NCI-H526 (cell line): ENCODE measurements at places on chromosomes 12 and 14.

GRCh38 chr14:98218218-98218617, 1053.8 kb downstream of the BCL11B start:
- DNase-seq, result no peak

DNA sequence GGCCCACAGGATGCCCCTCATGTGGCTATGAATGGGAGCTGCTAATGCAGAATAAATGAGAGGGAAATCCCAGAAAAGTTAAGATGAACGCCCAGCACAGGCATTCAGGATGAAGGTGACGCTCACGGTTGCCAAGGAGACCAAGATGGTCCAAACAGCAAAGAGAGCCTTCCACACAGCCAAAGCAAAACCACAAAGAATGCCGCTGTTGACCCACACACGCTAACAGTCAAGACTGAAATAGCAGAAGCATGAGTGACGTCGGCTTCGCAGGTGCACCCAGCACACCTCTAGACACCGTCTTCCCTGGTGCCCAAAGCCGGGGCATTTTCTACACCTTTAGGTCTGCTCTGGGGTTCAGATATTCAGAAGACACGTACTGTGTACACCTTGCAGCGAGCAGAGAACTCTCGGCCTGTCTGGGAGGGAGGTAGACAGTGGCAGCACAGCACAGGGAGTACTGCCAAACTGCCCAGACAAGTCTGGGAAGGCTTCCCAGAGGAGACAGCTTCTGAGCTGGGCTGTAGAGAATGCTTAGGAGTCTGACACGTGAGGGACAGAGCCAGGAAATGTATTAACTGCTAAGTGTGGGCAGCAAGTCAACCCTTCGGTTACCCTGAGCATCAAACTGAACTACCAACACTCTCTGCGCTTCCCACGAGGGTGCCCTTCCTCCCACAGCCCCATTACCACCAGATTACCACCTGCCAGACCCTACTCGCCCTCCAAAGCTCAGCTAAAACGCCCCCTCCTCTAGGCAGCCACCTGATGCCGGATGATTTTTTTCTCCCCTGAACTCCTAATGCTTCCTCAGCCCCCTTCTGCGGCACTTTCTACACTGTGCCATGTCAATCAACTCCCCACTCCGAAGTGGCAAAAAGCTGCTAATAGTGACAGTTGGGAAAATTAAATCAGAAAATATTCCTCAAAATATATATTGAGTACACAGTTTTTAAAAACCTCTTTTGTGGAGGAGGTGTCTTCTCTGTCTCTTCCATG, 50.1 kb downstream of the CCDC88C start:
- no peak for DNase-seq

DNA sequence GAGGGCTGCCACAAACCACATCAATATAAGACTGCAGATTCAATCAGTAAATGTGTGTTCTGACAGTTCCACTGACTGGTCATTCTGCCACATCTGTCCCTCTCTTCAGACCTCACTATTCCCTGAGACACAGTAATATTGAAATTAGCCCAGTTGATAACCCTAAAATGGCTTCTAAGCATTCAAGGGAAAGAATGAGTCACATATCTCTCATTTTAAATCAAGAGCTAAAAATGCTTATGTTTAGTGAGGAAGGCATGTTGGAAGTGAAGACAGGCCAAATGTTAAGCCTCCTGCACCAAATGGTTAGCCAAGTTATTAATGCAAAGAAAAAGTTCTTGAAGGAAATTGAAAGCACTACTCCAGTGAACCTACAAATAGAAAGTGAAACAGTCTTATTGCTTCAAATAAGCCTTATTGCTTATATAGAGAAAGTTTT, 24.5 kb upstream of the KIF21A start:
- no peak for DNase-seq

DNA sequence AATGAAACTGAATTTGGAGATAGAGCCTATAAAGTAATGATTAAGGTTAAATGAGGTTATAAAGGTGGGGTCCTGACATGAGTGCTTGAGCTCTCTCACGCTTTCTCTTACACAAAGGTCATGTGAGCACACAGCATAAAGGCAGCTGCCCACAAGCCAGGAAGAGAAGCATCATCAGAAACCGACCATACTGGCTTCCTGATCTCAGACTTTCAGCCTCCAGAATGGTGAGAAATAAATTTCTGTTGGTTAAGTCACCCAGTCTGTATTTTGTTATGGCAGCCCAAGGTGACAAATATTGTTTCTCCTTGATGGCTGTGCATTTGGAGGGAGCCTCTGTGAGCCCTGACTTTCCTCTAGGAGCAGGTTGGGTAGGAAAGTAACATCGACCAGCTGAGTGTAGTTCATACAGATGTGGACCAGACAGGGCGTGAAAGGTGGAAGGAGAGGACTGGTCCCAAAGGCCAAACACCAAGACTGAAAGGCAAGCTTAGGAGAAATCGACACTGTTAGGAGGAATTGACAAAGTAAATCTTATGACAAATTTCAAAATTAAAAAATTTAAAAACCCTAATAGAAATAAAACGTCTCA, 97.6 kb upstream of the SLC38A2 start:
- no peak for DNase-seq

GRCh38 chr14:37594238-37594970, 645 bp downstream of the FOXA1 start:
- peak; percentile 94 for DNase-seq

DNA sequence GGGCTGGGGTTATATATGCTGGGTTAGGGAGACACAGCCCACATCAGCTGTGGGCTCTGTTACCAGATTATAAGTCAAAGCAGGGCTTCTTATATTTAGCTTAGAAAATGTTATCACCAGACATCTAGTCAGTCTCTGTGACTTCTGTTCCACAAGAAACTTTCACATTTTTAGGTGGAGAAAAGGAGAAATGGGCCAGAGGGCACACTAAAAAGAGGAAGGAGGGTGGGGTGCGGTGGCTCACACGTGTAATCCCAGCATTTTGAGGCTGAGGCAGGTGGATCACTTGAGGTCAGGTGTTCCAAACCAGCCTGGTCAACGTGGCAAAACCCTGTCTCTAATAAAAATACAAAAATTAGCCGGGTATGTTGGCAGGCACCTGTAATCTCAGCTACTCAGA, 28.0 kb upstream of the SLC38A1 start:
- DNase-seq, result no peak

DNA sequence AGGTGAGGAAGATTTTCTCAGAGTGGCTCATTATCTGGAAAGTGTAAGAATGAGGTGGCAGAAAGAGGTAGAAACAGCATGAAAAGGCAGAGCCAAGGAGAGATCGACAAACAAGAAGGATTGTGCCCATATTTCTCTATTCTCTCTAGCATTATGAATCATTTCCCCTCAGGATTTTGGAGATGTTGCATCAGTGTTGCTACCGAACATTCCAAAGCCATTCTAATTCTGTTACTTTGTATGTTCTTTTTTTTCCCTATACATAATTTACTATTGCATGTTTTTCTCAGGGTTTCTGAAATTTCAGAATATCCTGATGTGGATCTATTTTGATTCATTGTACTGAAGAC, 61.4 kb downstream of the KICS2 start:
- no peak for DNase-seq

DNA sequence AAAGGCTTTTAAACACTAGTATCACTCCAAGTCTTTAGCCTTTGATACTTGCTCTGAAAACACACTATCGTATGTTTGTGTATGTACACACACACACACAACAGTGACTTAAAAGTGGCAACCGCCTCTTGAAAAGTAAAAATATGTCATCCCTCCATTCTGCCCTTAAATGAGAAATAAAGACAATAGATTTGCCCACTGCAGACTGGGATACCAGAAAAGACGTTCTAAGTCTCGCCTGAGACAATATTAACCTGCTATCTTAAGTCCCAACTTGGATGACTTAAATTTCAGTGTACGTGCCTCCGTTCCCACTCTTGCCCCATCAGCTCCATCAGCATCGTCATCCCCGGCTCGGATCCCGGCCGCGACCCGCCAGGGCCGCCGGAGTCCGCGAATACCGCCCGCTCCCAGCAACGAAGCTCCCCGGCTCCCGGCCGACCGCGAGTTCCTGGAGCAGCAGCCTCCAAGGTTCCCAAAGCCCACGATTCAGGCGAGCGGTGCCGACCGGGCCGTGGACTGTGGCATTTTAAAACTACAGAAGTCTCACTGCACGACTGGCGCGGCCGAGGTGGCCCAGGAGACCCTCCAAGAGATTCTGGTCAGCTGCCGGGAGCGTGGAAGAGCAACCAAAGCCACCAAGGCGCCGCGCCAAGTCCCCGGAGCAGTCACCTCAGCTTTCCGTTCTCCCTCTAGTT, 2.8 kb upstream of the ARID2 start:
- DNase-seq, result peak; percentile 69

GRCh38 chr14:99716850-99717681, 33.0 kb downstream of the CYP46A1 start:
- DNase-seq, result no peak

DNA sequence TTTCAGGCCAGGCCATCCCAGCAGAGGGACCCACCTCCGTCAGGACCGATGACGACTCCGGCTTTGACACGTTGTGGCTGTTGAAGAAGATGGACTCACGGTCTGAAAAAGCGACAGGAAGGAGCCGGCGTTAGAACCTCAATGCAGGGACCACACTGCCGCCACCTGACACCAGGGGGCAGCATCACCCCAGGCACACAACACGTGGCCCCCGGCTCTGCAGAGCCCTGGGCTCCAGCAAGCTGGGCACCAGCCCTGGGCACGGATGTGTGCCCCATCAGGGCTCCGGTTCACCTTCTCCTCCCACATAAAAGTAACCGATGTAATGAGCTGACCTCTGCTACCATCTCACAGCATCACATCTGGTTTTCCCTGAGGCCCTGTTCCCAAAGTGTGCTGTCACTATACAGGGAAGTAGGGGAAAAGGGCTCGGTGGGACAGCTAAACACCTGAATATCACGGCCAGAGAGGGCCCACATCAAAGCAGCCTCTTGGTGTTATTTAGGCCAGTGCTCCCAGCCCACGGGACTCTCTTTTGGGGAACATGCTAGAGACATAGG, 29.0 kb downstream of the CHGA start:
- DNase-seq, result no peak

DNA sequence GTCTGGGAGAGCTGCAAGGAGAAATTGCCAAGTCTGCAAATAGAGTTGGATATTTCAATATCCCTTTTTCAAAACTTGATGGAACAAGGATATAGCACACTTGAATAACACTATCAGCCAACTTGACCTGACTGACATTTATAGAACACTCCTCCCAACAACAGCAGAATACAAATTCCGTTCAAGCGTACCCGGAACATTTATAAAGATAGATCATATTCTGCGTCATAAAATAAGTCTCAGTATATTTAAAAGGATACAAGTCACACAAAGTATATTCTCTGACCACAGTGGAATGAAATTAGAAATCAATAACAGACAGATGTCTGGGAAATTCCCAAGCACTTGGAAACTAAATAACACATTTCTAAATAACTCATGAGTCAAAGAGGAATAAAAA, 29.0 kb upstream of the MEG3 start:
- DNase-seq, result no peak

- no peak for DNase-seq
These were observed 17.6 kb downstream of the GNPTAB start for GRCh38 chr12:101813117-101813516.

DNA sequence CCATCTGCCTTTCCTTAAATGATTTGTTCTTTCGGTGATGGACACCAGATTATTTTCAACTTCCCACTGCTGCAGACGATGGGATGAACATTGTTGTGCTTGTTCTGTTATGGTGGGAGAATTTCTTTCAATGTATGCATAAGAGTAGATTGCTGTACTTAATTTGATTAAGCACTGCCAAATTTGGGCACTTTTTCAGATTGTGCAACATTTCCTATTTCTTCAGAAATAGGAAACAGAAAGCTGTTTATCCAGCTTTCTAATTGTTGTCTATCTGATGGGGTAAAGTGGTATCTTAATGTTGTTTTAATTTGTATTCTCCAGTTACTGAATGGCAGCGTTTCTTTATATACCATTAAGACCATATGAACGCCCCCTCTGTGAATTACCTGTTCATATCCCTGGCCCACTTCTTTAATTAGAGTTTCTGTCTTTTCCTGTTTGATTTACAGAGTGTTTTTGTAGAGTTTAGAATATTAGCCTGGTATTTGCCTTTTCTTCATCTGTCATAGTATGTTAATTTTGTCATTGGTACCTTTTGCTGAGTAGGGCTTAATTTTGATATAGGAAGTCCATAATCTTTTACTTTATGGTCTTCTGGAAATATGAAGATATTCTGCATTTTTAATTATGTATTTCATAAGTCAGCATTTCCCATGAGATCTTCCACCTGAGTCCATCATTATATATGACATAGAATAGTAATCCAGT, 59.6 kb downstream of the DIP2B start:
- no peak for DNase-seq

GRCh38 chr14:96252999-96253539, 2.9 kb upstream of the BDKRB1 start:
- no peak for DNase-seq

DNA sequence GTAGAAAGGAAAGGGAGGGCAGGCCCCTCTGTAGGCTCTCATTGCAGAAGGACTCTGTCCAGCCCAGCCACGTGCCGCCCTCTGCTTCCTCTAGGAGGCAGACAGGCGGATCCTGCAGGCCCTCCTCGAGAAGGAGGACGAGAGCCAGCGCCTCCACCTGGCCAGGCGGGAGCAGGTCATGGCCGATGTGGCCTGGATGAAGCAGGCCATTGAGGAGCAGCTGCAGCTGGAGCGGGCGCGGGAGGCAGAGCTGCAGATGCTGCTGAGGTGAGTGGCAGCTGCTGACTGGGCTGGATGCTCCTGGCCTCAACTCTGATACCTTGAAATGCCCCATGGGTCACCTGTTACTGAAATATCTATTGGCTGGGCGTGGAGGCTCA, 10.9 kb downstream of the TCHP start:
- no peak for DNase-seq

DNA sequence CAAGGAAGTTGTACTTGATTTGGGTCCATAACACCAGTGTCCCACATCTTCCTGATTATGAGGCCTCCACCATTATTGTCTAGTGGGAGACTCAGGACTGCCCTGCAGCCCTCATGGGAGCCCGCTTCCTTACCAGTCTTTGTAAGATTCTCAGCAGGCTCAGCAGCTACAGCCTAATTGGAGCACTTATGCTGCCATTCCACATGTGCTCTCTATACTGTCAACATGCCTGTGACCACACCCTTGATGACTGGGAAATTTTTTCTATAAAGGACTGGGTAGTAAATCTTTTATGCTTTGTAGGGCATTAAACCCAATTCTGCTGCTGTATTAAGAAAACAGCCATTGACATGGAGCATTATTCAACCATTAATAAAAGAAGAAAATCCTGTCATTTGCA, 145.5 kb upstream of the IGF1 start:
- no peak for DNase-seq

- no peak for DNase-seq
These were observed 234.3 kb upstream of the NOS1 start for GRCh38 chr12:117595751-117596150.

- no peak for DNase-seq
These were observed 28.5 kb downstream of the PRPF40B start for GRCh38 chr12:49651855-49652254.

GRCh38 chr14:67703997-67704396, 2.3 kb downstream of the RDH12 start:
- DNase-seq, result no peak

GRCh38 chr14:62889364-62889763, 155.9 kb downstream of the KCNH5 start:
- DNase-seq, result no peak
